ENCODE measurements at places on chromosomes 3 and 15.

DNA sequence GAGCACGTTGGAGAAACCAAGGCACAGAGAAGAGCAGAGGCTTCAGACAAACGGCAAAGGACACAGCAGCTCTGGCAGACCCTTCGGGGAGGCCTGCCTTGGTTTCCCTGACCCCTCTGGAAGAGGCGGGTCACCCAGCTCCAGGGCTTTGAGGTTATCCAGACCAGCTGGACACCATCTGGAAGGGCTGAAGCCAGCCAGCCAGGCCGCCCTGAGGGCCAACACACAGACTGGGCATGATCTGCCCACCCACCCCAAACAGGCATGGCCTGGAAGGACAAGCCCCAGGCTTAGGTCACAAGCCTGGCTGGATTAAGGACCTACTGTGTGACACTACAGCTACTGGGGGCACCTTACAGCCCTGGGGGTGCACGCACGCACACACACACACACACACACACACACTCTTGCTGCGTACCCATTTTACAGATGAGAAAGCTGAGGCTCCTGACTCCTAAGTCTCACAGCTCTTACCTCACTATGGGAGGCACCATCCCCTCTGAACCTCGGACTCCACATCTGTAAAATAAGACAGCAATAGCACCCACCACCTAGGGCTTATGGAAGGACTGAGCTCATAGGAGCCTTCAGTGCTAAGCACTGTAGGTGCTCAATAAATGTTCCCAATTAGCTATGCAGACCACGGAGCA is 10.8 kb downstream of the PLXND1 start:
- no peak for DNase-seq

DNA sequence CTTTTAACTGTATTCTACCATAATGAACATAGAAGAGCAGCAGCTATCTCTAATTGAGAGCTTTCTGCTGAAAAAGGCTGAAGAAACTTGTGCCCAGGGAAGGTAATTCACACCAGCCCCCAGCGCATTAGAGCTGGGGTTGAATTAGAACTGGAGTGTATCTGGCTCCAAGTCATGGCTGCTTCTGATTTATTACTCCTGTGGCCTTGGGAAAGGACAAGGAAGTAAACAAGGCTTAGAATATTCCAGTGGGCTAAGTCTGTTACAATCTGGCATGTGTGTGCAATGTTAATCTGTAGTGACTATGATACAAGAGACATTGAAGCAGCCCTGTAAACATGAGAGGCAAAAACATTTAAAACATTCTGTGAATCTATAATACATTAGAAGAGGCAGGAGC is 18.1 kb downstream of the CPA3 start:
- no peak for DNase-seq

GRCh38 chr15:33059184-33059583 is 135.3 kb downstream of the FMN1 start:
- DNase-seq, result peak; percentile 50

DNA sequence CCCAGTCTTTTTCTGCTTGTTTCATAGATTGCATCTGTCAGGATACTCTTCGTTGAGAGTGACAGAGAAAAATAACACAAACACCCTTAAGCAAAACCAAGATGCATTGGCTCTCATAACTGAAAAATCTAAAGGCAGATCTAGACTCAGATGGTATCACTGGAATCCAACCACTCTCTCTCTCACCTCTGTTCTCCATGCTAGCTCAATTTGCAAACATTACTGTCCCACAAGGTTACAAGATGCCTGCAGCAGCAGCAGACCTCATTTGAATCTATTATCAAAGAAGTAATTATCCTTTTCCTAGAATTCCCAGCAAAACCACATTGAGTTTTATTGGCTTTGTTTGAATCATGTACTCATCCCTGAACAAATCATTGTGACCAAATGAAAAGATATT is 19.1 kb upstream of the PCOLCE2 start:
- DNase-seq, result no peak

DNA sequence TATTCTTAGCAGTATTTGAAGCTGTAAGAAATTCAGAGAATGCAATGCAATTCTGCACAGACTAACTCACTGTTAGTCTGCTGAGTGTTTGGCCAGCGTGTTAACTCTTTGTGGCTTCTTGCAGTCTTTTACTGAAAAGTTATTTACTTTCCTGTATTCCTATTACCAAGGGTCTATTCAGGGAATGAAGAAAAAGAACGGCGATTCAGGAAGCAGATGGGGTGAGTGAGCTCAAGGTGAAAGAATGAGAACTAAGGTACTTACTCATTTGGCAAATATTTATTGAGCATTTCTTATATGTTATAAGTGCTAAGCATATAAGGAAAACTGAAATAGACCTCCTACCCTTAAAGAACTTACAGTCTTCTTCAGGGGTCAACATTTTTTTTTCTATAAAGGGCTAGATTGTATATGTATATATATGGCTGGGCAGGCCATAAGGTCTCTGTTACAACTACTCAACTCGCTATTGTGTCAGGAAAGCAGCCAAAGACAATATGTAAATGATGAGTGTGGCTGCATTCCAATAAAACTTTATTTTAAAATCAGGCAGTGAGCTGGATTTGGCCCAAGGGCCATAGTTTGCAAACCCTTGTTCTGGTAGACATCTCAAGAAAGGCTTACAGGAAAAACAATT is 271.9 kb upstream of the GADL1 start:
- DNase-seq, result peak; percentile 86

GRCh38 chr3:155441026-155441425 is 147.5 kb upstream of the STRIT1 start:
- DNase-seq, result no peak

DNA sequence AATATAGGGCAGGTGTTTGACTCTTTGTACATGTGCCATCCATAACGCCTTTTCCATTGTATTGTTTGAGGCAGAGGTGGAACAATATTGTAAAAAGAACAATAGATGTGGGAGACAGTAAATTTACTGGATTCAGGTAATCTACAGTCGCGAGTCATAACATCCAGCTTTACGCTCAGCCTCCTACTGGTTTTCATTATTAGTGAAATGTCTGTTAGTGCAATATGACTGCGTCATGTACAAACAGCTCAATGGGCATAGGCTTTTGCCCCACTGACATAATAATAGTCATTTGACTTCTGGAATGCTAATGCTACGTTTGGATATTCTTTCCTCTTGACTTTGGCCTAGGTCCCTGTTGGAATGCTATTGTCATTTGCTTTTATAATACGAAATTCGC is 9.5 kb downstream of the CACNA2D3 start:
- no peak for DNase-seq

DNA sequence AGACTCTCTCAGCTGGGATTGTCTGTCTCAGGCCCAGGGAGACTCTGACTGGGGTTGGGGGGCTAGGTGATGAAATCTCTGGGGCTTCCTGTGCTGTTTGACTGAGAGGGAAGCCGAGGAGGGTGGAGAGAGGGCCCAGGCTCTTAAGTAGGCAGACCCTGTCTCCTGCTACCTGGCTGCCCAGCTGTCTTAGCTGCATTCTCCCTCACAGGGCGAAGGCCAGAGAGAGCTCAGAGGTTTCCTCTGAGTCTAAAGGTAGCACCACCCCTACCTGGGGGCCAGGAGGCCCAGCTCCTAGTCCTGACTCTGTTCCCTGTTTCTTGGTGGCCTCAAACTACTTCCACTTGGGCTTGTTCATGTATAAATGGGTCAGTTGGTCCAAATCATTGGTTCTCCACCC is 24.4 kb downstream of the SMAD6 start:
- DNase-seq, result no peak

- no peak for DNase-seq
These were observed 7.7 kb downstream of the STOML1 start for GRCh38 chr15:73984208-73984979.

DNA sequence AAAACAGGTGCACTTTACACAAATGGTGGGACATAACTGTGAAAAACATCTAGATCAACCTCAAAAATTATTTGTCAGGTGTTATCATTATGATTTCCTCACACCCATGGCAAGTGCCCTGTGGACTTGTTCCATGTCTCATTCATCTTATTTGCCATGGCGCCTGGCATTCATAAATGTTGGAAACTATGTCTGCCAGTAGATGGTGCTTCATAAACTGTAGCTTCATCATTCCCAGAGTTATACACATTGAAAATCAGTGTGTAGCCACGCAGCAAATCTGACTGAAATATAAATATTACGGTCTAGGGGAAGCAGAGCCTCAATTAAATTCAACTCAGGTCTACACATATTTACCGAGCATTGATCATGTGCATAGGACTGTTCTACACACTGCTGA is 90.7 kb downstream of the IMPG2 start:
- DNase-seq, result peak; percentile 28

- no peak for DNase-seq
These were observed 6.8 kb upstream of the CLK3 start for GRCh38 chr15:74608786-74609185.

- no peak for DNase-seq
These were observed 4.4 kb downstream of the ACAP2 start for GRCh38 chr3:195438371-195438770.

GRCh38 chr3:78809966-78810365 is 957.8 kb downstream of the ROBO1 start:
- peak; percentile 30 for DNase-seq

- DNase-seq, result no peak
These were observed 119.0 kb upstream of the CTDSPL start for GRCh38 chr3:37742574-37743212.

DNA sequence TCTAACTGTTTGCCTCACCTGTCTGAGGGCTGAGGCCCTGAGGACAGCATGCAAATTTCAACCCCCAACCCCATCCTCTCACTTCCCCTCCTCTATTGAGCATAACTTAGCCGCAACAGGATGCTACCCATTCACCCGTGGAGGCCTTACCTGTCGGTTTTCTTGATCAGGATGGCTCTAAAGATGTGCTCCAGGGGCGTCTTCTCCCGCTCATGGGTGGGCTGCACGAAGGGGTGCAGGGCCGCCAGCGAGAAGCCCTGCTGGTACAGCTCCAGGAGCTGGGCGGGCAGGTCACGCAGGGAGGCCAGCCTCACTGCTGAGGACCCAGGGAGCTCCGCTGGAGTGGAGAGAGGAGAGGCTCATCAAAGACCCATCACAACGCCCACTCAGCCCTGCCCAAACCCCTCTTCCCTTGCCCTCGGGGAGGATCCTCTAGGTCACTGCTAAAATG is 79.8 kb downstream of the RFTN1 start:
- no peak for DNase-seq

DNA sequence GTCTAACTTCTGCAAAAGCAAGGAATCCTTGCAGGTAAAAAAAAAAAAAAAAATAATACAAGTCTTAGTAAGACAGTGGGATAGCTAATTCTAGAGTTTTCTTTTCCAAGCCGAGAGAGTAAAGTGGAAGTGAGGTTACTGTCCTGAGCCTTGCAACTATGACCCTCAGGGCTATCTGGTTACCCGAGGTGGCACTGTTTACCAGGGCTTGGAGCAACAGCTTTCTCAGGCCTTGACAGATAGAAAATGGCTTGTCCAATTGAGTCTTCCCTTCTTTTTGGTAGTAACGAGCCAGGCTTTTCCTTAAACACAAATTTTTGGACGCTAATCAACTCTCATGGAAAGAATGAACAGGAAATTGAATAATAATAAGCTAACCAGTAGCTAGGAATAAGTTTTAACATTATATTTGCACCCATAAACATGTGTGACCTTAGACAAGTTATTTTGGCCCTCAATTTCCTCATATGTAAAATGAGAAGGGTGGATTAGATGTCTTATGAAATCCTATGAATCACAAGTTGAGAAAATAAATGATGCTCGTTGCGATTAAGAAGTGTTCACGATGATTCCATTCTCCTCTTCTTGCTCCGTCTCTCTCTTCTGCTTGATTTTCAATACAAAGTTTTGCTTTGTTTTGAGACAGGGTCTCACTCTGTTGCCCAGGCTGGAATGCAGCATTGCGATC is 236.9 kb upstream of the KBTBD8 start:
- DNase-seq, result no peak

DNA sequence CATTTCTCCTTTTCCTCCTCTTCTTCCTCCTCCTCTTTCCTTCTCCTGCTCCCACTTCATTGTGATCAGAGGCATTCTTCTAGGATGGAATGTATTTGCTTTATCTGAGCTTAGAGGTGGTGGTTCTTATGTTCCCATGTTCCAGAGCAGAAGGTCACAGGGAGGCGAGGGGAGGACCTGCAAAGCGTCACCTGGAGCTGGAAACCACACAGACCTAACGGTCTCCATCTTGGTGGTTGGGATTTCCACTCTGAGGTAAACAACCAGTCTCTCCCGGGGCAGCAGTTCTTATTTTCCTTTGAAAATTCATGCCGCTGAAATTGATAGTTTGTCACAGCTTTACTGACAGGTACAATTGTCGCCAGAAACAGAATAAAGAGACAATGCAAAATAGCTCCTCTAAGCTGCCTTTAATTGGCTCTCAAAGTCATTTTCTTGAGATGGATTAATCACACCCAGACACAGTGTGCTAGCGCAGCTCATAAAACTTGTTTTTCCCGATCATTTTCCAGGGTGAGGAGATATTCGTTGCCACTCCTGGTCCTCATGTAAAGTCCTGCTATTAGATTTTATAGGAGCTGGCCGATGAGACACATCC is 16.9 kb upstream of the AGBL1 start:
- DNase-seq, result no peak

DNA sequence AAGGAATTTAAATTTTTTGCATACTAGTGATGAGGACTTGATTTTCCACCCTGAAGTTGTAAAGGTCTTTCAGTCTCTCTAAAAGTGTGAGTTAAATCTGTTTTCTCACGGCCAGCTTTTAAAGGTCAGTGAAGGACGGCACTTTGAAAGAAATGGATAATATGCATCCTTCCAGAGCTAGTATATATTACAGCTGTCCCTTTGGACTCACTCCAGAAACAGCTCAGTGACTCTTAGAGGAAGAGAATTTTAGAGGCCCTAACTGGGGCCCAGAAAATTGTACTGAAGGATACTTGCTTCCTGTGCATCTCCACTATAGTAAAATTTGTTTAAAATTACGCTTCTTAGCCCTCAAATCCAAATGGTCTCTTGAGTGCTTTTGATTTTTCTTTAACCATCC is 41.6 kb downstream of the PIK3CA start:
- peak; percentile 74 for DNase-seq

GRCh38 chr3:131361464-131362421 is 19.8 kb upstream of the NUDT16 start:
- DNase-seq, result no peak

DNA sequence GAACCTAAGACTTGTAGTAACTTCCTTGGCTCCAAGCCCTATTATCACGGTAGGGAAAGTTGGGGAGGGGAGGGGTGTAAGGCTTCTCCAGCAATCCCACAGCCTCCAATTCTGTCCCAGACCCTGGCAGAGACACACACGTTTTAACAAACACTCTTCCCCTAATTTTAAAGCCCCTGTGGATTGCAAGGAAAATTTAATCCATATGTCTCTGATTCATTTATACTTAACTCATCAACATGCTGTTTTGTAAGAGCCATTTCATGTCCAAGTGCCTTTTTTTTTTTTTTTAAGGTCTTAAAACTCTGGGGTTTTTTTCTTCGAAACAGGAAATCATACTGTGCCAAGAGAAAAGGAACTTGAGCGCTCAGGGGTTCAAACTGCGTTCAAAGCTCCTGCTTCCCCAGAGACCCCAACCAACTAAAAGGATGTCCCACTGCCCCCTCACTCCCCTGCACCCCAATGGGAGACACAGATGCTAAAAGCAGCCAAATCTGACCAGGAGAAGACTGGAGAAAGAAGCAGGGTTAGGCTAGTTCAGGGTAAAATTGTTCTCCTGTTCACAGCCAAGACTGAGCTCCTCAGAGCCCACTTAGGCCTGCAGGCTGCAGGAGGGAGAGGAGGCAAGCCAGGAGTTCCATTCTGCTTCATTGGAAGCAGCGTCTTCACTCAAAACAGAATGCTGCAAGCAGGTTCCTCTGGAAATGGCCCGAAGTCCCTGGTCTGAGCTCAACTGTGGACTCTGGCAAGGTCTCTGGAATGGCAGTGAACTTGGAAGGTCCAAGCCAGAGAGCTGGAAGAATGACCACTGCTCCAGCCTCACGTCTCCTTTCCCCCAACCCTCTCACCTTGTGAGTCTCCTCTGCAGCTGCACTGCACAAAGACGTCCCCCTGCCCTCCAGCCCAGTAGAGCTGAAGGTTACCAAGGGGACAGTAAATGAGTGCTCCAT is 172.5 kb downstream of the NTRK3 start:
- DNase-seq, result no peak

Measured in EH (cell line).